Stomach (tissue), 19 donors: ENCODE measurements at places on chromosomes 2 and 18. TPM values are rescaled to one million over a fixed set of nuclear protein-coding genes. Genes with fewer than 3 reads are reported as not detected.

DNA sequence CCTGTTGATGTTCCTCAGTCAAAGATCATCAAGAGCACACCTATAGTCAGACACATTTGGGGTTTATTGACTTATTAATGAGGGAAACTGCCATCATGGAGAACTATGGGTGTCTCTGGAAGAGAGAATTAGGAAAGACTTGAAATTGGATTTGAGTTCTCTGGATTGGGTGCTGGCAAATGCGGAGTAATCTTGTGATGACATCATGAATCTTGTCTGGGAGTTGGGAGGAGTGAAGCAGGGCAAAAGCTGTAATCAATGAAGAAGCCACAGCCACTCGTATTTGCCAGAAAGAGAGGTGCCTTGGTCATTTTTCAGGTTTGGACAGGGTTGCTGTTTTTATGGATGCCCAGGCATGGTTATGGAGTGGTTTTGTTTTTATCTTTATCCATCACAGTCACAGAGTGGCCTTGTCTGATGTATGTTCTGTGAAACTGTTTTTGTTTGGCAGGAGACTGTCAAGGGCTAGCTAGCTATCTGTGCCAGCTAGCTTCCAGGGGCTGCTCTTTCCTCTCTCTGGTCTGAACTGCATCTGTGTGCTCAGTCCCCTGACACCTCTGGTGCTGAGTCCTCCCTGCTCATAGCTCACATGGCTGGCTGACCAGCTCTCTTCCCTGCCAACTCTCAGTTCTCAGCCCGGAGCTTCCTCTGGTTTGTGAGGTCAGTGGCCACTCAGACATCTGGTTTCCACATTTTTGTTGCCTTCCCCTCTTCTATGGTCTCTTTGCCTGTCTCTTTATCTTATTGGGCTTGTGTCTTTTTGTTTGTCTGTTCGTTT, 193.4 kb upstream of the RMP24 start:
- no peaks in the 10 kb centered on the region for H3K4me1 ChIP-seq
- H3K36me3 ChIP-seq: no peaks in the 10 kb centered on the region

GRCh38 chr2:180625006-180625844, 355.2 kb upstream of the UBE2E3 start:
- no peak for DNase-seq
- no peak overlapping the region for H3K27ac ChIP-seq
- H3K4me3 ChIP-seq: no peak overlapping the region

DNA sequence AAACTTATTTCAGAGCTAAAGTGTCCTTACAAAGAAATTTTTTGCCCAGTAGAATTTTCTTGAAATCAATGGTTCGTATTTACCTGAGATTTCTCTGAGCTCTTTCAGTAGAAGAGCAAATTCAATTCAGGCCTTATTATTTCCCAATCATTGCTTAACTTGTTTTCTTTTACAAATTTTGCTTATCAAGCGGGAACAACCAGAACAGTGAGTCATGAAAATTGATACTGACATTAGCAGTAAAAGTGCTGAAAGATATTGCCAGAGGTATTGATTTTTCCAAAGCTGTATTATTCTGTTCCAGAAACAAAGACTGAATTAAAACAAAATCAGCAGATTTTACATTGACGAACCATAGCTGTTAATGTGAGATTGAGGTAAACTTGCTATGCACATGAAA, 10.1 kb upstream of the RIOK3 start:
- no peak overlapping the region for H3K4me3 ChIP-seq
- H3K4me1 ChIP-seq: peaks cover 7% of the 10 kb centered on the region
- no peaks in the 10 kb centered on the region for H3K27me3 ChIP-seq
- H3K27ac ChIP-seq: no peak overlapping the region
- no peak for DNase-seq
- no peaks in the 10 kb centered on the region for H3K36me3 ChIP-seq

DNA sequence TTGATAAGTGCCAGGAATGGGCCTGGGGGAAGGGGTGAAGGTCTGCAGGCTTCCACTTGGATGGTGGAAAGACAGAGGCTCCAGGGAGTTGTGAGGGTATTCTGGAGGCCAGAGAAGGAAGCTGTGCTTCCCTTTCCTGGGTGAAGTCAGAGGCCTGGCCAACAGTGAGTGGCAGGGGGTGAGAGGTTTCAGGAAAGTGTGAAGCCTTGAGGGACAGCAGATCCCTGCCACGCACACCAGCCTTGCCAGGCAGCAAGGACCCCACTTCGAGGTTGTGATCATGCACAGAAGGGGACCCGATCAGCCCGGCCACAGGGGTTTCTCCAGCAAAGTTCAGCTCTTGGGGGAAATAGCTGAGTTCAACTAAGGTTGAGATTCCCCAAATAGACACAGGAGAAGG, 66.5 kb downstream of the SMAD7 start:
- H3K27me3 ChIP-seq: no peaks in the 10 kb centered on the region
- no peak for DNase-seq
- no peaks in the 10 kb centered on the region for H3K4me1 ChIP-seq
- H3K36me3 ChIP-seq: no peaks in the 10 kb centered on the region
- H3K4me3 ChIP-seq: no peak overlapping the region

- no peaks in the 10 kb centered on the region for H3K4me1 ChIP-seq
- H3K27me3 ChIP-seq: no peaks in the 10 kb centered on the region
- no peaks in the 10 kb centered on the region for H3K36me3 ChIP-seq
- no peak overlapping the region for H3K4me3 ChIP-seq
These were observed 885.2 kb downstream of the DCDC2C start for GRCh38 chr2:4588606-4589005.

GRCh38 chr18:33717339-33717738, 139.3 kb downstream of the ASXL3 start:
- H3K4me3 ChIP-seq: no peak overlapping the region
- no peaks in the 10 kb centered on the region for H3K27me3 ChIP-seq
- H3K4me1 ChIP-seq: no peaks in the 10 kb centered on the region
- H3K27ac ChIP-seq: no peak overlapping the region
- DNase-seq: no peak
- H3K36me3 ChIP-seq: no peaks in the 10 kb centered on the region

- H3K36me3 ChIP-seq: peaks cover 31% of the 10 kb centered on the region
- no peak overlapping the region for H3K27ac ChIP-seq
- no peak overlapping the region for H3K4me3 ChIP-seq
These were observed 208.0 kb downstream of the TWIST2 start for GRCh38 chr2:239055756-239056493.

DNA sequence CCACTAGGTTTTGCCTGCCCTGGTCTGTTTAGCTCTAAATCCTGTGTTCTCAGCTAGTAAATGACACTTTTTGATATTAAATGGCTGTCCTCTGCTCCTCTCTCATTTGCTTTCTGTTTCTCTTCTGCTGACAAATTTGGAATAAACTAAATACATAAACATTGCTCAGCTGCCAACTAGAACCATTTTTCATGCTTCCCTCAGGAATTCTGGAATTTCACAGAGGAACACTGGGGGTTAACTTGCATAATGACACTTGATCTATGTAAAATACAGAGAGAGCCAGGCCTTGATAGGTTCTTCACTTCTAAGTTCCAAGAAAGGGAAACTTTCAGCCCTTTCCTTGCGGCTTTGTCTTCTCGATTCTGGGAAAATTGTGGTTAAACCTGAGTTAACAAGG, 450.6 kb upstream of the ST6GAL2 start:
- no peaks in the 10 kb centered on the region for H3K27me3 ChIP-seq
- H3K4me3 ChIP-seq: no peak overlapping the region
- H3K36me3 ChIP-seq: no peaks in the 10 kb centered on the region
- peak; percentile 48 for DNase-seq
- no peaks in the 10 kb centered on the region for H3K4me1 ChIP-seq

DNA sequence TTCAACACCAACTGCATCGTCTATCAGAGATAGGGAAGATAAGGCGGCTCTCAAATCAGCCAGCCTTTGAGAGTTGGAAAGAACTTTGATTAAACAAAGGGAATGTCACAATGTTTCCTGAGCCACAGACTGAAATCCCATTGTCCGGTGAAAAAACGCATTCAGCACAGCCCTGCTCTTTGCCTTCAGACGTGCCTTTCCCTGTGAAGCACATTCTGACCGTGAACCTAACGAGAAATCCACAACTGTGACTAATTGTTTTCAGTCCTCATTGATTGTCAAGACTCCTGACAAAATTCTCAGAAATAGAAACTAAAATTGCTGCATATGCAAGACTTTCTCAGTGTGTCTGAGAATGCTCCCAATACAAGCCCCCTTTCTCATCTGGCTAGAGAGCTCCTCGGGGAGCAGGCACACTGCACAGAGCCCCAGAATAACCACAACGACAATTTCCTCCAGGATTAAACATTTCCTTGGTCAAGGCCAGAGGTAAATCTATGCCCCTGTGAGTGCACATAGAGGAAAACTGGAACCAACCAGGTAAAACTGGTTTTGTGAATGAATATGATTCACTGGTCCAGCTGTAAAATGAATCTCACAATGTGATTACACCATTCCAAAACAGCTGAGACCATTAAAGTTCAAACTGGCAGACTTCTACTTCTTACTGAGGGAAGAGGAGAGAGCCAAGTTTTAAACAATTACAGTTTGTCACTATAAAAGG, 561.9 kb upstream of the ID2 start:
- H3K4me3 ChIP-seq: no peak overlapping the region
- no peaks in the 10 kb centered on the region for H3K4me1 ChIP-seq
- no peak overlapping the region for H3K27ac ChIP-seq
- peak; percentile 80 for DNase-seq
- no peaks in the 10 kb centered on the region for H3K36me3 ChIP-seq

DNA sequence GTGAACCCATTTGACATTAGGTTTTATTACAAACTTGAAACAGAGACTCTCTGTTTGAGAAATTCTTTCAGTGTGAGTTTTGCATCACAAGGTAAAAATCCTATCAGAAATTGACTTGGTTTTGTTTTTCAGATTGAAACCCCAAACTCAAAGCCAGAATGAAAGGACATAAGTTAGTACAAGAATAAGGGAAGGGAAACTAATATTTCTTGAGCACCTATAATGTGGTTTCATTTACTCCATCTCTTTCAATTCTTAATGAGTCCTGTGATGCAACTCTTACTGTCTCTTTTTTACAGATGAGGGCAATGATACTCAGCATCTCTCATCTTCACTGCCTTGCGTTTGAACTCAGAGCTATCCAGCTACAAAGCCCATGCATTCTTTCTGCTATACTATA, 210.0 kb upstream of the SIX3 start:
- no peaks in the 10 kb centered on the region for H3K36me3 ChIP-seq
- no peak for DNase-seq
- no peak overlapping the region for H3K27ac ChIP-seq
- H3K4me1 ChIP-seq: no peaks in the 10 kb centered on the region
- no peaks in the 10 kb centered on the region for H3K27me3 ChIP-seq

DNA sequence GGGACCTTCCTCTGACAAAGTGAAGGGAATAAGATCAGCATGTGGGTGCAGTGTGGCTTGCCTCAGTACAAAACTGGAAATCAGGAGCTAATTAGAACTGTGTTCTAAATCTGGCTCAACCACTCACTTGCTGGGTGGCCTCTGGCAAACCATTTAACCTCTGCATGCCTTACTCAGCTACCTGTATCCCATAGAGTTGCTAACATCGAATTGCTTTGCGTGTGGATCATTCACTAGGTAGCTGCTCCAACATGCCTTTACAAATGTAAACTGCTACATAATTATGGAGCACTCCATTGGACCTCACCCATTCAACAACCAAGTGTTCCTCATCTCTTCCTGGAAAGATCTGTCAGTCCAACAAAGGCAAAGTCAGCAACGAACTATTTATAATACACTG, 19.0 kb downstream of the PLEKHM3 start:
- no peak for DNase-seq
- no peak overlapping the region for H3K4me3 ChIP-seq
- H3K27me3 ChIP-seq: no peaks in the 10 kb centered on the region
- no peaks in the 10 kb centered on the region for H3K36me3 ChIP-seq
- H3K4me1 ChIP-seq: peaks cover 27% of the 10 kb centered on the region

GRCh38 chr2:120559401-120559800, 176.3 kb upstream of the GLI2 start:
- H3K36me3 ChIP-seq: no peaks in the 10 kb centered on the region
- no peaks in the 10 kb centered on the region for H3K27me3 ChIP-seq
- DNase-seq: no peak
- H3K27ac ChIP-seq: no peak overlapping the region
- H3K4me3 ChIP-seq: no peak overlapping the region

DNA sequence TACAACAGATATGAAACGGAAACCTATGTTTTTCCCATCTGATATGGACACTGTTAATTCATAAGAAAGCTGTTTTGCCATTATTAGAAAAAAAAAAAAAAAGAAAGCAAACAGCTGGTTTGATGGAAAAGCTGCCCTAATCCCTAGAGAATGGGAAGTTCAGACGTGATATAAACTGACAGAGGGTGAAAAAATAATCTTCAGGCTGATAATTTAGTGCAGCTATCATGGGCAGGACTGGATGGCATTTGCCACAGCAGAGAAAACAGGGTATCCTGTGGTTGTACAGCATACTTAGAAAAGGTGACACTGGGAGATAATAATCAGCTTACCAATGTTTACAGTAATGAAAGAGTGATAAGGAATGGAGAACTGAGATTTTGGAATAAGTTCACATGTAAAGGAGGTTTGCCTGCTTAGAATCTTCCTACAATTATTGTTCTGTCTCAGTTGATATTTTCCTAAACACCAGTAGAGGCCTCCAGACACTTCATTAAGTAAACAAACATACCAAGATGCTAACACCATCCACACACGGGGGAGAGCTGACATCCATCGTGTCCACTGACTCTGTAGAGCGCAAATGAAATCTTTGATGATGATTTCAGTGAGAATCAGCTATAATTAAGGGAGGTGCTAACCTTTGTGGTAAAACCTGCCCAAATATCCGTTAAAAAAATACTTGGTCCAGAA, 211.6 kb upstream of the MMADHC start:
- H3K27me3 ChIP-seq: no peaks in the 10 kb centered on the region
- H3K4me1 ChIP-seq: no peaks in the 10 kb centered on the region
- no peak overlapping the region for H3K4me3 ChIP-seq
- H3K27ac ChIP-seq: no peak overlapping the region
- no peaks in the 10 kb centered on the region for H3K36me3 ChIP-seq
- DNase-seq: no peak

GRCh38 chr2:238684362-238685326, 163.2 kb upstream of the TWIST2 start:
- H3K36me3 ChIP-seq: no peaks in the 10 kb centered on the region
- H3K27ac ChIP-seq: peak overlapping the region; percentile 39
- H3K27me3 ChIP-seq: no peaks in the 10 kb centered on the region

DNA sequence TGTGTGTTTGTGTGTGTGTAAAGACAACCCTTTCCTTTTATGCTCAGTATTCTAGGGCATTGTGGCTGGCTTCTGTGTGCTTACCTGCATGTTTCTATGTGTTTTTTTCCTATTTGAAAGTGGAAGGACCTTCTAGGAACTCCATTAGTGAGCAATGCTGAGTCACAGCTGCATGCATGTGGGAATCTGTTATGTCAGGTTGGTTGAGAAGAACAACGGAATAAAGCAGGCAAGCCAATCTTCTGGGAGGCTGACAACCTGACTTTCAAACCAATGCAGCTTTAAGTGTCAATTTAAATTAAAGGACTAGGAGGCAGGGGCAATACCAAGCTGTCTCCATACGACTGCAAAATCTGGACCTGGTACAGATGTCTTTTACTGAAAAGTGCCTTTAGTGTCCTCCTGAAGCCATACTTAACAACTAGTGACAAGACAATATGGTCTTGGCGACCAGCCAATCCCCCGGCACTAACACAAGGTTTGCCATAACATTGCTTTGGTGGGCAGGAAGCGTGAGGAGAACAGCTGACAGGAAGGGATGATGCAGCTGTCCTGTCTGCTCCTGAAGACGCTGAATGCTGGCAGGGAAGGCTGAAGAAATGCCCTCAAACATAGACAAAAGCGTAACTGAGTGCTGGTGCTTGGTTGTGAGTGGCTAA, 514.7 kb upstream of the CDH7 start:
- no peaks in the 10 kb centered on the region for H3K4me1 ChIP-seq
- DNase-seq: no peak
- no peaks in the 10 kb centered on the region for H3K36me3 ChIP-seq
- H3K27ac ChIP-seq: no peak overlapping the region
- no peak overlapping the region for H3K4me3 ChIP-seq

The CCDC74B gene
- total RNA-seq: 2.4 TPM

The CCDC121 gene
- 1.2 TPM for total RNA-seq

The FABP1 gene
- total RNA-seq: not detected

The PDIA6 gene
- 272 TPM for total RNA-seq

The VWC2L gene
- 0.55 TPM for total RNA-seq

The SELENOI gene
- total RNA-seq: 60.8 TPM

The KRTCAP3 gene
- 65.2 TPM for total RNA-seq
